ENCODE measurements at places on chromosomes 2 and 18.

GRCh38 chr2:29509397-29509796 is 394.2 kb downstream of the CLIP4 start:
- no peak for DNase-seq

- DNase-seq, result peak; percentile 25
These were observed at the start of gene COPS9 for GRCh38 chr2:240136013-240136670. TSS of gene COPS9 (minus strand) at chr2:240136305. CDS start at chr2:240136284, 21 bp downstream.

GRCh38 chr2:112322919-112323318 is 47.5 kb downstream of the ZC3H6 start:
- DNase-seq, result no peak

- no peak for DNase-seq
These were observed 73.7 kb downstream of the CDK15 start for GRCh38 chr2:201879996-201880395.

DNA sequence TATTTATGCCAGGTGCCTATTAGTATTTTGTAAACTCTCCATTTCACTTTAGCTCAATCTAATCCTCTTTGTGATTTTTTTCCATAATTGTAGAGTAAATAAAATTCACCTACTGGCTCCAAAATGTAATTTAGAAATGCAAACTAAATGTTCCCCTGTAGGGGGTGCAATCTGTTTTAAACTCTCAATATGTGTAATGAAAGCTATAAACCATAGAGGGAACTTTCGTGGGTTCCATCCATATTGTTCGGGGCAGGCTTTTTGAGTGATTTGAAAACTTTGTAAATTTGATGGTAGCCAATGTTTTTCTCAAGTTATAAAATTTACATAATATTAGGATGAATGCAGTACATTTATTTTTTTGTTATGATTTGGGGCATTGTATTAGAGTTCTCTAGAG is 49.4 kb downstream of the TSPYL6 start:
- peak; percentile 56 for DNase-seq

DNA sequence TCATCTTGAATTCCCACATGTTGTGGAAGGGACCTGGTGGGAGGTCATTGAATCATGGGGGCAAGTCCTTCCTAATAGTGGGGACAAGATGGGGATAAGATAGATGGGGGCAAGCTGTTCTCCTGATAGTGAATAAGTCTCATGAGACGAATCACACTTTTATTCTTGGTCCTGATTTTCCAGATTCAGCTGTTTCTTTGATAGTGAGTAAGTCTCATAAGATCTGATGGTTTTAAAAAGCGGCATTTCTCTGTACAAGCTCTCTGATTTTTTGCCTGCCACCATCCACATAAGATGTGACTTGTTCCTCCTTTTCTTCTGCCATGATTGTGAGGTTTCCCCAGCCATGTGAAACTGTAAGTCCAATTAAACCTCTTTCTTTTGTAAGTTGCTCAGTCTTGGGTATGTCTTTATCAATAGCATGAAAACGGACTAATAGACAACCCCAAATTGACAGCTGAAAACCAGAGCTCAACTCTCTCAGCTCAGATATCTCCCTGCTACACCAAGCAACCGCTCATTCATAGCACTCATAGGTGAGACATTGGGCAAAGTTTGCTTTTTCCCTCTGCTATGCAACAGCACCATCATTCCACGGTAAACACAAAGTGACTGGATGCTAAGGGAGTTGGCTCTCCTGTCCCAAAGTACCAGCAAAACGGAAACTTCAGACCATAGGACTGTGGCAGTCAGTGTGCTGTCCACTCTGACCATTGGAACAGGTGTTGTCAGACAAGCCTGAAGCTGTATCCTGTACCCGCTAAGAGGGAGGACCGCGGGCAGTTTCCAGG is 44.9 kb upstream of the TBC1D8 start:
- no peak for DNase-seq

All from NCI-H1417 treated with DMSO at 0.1 percent for 48 hours (cell line).